ENCODE measurements at places on chromosomes 4 and X.

DNA sequence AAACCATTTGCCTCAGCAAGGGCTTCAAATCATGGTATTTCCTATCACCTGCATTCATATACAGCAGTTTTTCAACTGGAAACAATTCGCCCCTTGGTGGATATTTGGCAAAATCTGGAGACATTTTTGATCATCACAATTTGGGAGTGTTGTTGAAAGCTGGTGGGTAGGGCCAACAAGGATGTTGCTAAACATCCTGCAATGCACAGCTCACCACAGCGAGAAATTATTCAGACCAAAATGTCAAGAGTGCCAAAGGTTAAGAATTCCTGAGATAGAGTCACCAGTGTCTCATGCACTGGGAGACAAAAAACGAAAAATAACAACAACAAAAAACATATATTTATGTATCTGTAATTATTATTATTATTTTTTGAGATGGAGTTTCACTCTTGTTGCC is 435.2 kb upstream of the CTSO start:
- no peak for DNase-seq

GRCh38 chr4:182231080-182231479 is 12.1 kb upstream of the TENM3 start:
- DNase-seq, result no peak

- DNase-seq, result no peak
Measured at GRCh38 chr4:80587871-80588385, 252.4 kb downstream of the CFAP299 start.

DNA sequence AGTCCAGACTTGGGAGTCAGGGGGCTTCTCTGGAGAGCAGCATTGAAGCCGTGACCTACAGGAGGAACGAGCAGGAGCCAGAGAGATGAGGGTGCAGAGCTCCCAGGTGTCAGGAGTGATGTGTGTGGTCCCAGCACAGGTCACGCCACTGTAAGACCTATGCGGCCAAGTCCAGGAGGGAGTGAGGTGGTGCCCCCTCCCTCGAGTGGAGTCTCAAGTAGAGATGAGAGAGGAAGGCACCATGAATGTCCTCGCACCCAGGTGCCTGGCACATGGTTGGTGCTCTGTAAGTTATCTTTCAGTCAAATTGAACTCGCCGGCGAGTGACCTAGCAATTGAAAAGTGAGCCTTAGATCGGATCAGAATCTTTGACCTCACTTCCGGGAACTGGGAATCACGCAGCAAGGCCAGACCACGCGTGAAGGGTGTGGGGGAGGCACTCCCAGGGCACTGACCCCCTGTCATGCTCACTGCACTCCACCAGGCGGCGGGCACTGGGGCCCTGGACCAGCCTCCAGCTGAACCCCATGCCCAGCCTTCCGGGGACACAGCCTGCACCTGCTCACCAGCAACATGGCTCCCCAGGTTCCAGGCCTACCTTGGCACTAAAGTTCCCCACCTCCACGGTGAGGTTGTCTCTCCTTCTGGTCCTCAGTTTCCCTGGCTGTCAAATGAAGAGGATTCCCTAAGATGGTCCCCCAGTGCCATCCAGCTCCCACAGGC is 127.4 kb downstream of the HMX1 start:
- DNase-seq, result no peak

- DNase-seq, result no peak
Measured at GRCh38 chr4:10781805-10782204, 97.2 kb upstream of the CLNK start.

GRCh38 chr4:30600246-30601017 is 119.7 kb upstream of the PCDH7 start:
- no peak for DNase-seq

- DNase-seq, result no peak
Measured at GRCh38 chr4:82694046-82694445, 104.5 kb downstream of the SCD5 start.

- DNase-seq, result no peak
Measured at GRCh38 chr4:156766846-156767245, 204.8 kb downstream of the PDGFC start.

DNA sequence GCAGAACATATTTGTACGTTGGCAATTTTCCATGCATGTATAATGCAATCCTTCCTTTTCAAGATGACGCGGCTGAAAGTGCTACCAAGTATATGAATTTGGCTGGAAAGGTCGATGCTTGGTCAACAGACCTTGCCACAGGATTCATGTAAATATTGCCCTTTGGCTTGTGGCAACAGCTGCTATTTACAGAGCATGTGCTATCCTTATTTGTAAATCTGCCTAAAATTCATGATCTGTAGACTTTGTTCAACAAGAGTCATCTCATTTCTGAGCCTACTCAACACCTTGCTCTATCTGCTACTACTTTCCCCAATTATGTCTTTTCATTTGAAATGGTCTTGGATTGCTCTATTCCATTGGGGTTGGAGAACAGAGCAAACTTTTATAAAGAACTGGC is 1.9 kb upstream of the SMARCA1 start:
- DNase-seq, result no peak

DNA sequence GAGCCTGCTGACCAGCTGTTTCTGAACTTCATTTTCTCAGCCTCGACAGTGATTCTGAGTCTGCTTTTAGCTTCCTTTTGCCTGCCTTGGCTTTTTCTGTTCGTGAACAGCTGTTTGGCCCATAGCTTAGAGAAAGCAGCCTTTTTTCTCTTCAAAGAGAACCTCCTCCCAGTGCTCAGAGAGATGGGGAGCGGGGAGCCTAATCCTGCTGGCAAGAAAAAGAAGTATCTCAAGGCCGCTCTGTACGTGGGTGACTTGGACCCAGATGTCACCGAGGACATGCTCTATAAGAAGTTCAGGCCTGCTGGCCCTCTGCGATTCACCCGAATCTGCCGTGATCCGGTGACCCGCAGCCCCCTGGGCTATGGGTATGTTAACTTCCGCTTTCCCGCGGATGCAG is 756 bp downstream of the PABPC5 start:
- no peak for DNase-seq

DNA sequence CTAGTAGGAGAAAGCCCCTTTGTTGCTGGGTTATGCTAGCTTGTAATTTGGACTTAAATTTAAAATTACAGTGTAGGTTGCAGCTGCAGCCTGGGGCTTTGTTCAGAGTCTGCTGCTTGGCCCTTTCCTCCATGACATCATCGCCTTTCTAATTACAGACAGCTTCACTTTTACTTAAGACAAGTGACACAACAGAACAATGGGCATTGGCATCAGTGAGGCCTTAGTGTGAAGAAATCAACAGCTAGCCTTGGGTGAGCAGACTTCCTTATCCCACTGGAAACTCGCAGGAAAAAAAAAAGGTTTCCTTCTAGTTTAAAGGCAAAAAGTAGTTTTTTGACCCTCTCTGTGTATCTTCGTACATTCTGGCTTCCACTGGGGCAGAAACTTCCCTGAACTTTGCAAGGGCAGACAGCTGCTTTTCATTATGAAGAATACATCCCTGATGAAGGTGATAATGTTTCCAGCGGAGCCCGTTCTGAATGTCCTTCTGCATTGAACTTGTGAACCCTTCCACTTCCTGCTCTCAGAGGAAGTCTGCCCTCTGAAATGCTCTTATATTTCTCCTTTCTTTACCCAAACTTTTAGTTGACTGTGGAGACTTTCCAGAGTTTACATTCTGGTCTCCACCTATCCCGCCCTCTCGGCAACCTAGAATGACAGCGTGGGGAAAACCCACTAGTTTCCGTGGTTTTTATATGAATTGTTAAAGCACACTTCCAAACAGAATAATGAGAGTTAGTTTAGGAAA is 123.2 kb upstream of the FAM9C start:
- DNase-seq, result no peak

- no peak for DNase-seq
Measured at GRCh38 chr4:146154057-146154456, 21.5 kb upstream of the LSM6 start.

GRCh38 chr4:153466081-153466948 is at the start of gene TMEM131L:
TMEM131L (plus strand) TSS chr4:153466360; CDS start chr4:153466398, 38 bp downstream.
- peak; percentile 27 for DNase-seq

- DNase-seq, result no peak
Measured at GRCh38 chr4:48380583-48381167, 39.3 kb downstream of the SLAIN2 start.

DNA sequence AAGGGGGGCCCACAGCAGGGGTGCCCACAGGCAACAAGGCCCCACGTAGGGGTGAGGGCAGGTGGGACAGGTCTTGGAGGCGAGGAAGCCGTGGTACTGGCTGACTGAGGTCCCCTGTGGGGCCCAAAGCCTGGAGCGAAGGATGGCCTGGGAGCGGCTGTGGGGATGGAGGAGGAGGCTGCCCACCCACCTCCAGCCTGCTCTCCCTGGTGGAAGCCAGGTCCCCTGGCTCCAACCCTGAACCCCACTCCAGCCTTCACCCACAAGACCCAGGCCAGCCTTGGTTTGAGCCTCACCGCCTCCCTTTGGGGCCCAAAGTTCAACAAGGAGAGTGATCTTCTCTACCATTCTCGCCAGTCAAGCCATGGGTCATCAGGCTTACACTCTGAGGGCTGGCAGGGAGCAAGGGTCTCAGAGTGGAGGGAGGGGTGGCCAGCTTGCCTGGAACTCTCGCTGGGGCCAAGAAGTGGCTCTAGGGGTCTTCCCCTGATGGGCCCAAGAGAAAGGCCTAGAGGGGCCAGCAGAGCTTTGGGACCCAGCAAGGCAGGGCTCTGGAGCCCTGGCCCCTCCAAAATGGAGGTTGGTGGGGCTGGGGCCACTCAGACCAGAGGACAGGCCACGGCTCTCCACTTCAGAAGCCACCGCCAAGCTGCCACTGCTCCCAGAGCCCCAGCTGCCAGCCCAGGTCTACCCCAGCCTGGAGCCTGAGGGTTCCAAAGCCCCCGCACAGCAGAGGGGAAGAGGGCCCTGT is 5.0 kb downstream of the PNCK start:
- DNase-seq, result no peak

- DNase-seq, result peak; percentile 3
Measured at GRCh38 chr4:15004739-15005301, 2.5 kb downstream of the CPEB2 start.

DNA sequence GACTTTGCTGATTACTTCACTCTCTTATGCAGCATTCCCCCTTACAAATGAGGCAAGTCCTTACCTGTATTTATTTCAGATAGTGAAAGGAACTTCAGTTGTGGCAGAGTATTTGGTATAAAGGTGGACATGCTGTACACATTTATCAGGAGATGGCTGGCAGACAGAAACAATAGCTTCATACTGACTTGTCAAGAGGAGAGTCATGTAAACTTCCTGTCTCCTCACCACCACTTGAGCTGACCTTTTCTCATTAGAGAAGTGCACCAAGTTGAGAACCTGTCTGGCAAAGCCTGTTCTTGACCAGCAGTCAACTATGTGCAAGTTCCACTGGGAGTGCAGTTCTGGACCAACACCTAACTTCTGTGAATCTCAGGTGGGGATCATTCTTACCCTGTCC is 80.8 kb downstream of the LARP1B start:
- no peak for DNase-seq

DNA sequence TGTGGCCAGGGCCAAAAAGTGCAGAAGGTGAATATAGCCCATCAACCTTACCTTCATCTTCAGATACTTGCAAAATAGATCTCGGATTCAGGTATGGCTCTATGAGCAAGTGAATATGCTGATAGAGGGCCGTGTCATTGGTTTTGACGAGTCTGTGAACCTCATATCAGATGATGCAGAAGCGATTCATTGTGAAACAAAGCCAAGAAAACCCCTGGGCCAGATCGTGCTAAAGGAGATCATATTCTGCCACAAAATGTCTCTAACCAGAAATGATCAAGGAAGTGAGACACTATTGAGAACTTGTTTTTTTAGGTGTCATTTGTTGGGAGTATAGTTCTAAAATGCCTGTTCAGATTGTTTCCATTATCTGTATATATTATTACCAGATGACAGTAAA is 48.3 kb downstream of the PDK3 start:
- DNase-seq, result no peak

GRCh38 chr4:146202665-146203064 is 11.7 kb upstream of the REELD1 start:
- no peak for DNase-seq

DNA sequence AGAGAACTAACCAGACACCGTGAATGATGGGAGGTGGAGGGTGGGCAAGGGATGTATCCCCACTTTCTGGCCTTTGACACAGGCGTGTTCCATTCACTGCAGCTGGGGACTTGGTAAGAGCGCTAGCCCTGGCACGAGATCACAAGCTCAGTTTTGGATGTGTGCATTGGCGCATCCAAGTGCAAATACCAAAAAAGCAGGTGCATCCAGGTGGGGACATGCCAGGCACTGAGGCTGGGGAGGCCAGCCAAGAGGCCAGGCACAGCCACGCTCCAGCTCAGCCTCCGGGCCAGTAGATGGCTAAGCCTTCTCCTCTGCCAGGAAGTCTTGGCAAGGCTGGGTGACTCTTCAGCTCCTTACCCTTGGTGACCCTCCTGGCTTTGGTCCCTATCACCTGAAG is 4.4 kb upstream of the ZFP92 start:
- no peak for DNase-seq

DNA sequence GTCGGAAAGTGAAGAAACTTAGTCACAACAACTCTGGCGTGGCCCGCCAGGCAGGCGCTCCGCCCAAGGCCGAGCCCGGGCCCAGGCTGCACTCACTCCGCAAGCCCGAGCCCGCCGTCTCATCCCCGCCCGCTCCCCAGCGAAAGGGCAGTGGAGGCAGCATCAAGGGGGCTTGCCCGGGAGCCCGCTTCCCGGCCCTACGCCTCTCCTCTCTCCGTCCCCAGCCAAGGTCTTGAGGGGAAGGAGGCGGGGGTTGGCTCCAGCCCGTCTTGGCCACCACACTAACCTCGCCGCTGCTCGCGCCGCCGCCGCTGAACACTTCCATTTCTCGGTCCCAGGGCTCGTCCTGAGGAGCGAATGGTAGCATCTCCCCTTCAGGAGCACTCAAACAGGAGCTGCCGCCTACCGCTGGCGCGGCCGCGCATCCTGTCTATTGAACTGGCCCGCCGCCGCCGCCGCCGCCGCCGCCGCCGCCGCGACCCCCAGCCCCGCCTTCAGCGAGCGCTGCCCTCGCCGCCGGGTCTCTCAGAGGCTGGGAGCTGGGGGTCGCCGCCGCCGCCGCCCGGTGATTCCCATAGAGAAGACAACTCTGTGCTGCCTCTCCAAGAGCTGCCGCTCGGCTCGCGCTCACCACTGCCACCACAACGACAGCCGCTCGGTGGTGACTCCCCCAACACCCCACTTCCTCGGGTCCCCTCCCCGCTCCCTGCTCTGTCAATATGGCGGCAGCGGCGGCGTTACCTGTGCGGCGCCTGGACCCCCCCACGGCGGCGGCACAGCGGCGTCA is at the start of gene RPS6KA6:
Gene RPS6KA6, minus strand, starts transcription at position 667 of the 787 bp plus-strand sequence. Its CDS starts 300 bp downstream, at position 367.
- no peak for DNase-seq

DNA sequence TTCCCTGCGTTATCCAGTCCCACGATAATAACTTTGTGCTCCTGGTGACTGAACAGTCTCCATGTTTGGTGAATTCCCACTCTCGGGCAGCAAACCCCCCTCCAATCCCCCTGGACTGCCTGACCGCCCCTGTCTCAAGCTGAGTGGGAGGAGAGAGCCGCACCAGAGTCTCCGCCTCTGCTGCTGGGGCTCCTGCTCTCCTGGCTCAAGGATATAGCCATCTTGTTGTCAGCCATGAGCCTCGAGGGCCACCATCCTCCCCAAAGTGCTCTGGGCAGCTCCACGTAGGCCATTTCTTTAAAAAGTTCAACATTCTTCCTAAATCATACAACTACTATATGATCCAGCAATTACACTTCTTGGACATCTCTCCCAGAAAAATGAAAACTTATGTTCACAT is 49.3 kb upstream of the PGRMC1 start:
- DNase-seq, result no peak
